ENCODE measurements at places on chromosomes 12 and 14.

GRCh38 chr12:98439471-98439951, 75.9 kb upstream of the TMPO start:
- no peak for DNase-seq

GRCh38 chr14:75752086-75752485, 91.0 kb downstream of the TTLL5 start:
- no peak for DNase-seq

DNA sequence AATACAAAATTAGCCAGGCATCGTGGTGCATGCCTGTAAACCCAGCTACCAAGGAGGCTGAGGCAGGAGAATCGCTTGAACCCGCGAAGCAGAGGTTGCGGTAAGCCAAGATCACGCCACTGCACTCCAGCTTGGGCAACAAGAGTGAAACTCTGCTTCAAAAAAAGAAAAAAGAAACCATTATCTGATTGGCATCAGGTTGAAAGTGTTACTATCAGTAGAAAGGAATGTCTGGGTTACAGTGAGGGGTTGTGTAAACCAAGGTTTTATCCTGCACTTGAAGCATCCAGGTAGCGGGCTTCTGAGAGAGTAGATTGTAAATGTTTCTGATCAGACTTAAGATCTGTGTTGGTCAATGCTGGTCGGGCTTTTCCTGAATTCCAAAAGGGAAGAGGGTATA, 14.1 kb upstream of the OXA1L start:
- DNase-seq = no peak

DNA sequence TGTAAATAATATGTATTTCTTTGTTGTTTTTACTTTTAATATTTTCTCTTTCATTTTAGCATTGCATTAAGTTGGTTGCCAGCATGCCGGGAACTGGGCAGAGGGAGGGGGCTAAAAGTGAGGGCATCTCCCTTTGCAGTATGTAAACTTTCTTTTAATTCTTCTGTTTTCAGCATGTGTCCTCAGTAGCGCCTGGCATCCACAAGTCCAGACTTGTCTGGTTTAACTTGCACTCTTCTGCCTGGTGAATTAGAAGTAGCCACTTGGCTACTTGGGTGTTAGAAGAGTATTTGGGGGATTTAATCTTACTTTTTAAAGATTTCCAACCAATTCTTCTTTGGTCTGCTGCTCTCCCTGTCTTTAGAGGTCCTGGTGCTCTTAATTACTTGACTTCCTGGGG, 117.2 kb upstream of the SCAF11 start:
- no peak for DNase-seq

DNA sequence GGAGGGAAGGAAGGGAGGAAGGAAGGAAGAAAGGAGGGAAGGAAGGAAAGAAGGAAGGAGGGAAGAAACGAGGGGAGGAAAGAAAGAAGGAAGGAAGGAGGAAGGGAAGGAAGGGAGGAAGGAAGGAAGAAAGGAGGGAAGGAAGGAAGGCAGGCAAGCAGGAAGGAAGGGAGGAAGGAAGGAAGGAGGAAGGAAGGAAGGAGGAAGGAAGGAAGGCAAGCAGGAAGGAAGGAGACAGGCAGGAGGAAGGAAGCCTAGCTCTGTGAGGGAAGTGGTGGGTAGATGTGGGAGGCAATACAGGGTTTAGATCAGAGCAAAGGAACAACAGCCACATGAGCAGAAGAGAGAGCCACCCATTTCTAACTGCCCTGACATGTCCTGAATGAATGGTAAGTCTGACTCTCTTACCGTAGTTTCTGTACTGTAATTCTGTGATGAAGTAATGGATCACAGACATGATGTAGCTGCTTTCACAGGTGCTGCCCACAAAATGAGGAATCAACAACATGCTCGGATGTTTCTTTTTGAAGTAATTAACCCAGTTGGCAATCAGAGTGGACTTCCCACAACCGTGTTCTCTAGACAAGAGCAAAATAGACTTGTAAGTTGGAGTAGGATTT, 24.4 kb upstream of the HSP90B1 start:
- no peak for DNase-seq

GRCh38 chr14:21016413-21017190, 8.3 kb downstream of the NDRG2 start:
- no peak for DNase-seq

DNA sequence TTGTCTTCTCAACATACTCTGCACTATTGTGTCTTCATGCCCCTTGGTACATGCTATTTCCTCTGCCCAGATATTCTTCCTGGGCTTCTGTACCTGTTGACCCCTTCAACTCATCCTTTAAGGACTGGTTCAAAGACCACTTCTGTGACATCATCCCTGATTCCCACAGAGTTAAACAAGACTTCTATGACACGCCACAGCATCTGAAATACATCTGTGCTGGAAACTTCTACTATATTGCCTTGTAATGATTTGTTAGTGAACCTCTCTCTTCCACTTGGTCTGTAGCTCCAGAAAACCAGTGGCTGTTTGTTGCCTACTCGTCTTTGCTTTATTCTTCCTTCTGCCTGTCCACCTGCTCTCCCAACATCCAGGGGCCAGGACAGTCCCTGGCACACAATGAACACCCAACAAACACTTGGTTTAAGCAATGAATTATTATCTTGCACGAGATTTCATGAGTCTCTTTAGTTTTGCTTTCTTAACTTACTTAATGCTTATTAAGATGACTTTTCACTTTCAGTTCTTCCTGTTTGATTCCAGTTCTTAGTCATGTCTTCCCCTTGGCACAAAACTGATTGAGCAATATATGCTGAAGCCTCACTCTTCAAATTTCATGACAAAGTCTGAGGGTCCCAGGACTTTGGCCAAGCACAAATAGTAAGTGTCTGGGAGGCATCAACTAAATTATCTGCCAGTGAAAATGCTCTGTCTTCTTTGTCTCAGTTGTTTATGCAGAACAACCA, 485.9 kb downstream of the APAF1 start:
- DNase-seq = no peak

DNA sequence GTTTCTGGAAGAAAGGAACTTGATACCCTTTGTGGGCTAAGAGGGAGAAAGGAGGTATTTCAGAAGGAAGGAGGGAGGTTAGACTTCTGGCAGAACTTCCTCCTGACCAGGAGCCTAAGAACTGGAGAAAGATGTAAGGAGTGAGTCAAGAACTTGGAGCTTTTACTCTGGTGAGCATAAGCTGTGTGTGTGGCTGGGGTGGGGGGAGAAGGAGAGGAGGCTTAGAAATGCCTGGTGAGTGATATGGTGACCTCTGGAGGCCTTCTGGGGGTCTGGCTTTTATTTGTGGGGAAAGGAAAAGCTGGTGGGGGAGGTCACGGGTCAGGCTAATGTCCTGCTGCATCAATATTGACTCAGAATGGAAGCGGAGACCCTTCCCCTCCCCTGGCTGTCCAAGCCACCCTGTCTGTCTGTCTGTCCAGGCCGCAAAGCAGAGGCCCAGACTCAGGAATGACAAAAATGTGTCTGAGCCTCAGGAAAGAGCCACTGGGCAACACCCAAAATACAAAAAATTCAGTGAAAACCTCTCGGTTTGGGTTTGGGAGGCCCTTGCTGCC, 4.8 kb downstream of the LRP1 start:
- no peak for DNase-seq

GRCh38 chr14:54424479-54424901, 16.7 kb downstream of the CNIH1 start:
- no peak for DNase-seq

GRCh38 chr12:65196762-65197567, 27.6 kb downstream of the LEMD3 start:
- no peak for DNase-seq

DNA sequence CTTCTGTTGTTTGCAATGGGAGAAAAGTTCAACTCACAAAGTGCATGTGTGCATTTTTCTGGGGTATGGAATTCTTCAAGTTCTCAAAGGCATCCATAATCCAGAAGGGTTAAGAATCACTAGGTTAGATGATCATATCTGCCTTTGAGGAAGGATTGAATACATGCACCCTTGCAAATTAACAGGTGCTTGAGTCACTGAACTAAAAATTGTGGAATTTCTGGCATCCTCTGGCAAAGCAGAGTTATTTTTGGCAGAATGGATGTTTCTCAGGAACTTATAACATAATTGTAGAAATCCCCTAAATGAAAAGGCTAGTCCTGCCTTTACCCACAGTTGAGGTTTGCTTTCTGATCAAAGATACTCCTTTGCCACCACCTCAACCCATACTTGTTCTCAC, 136.5 kb upstream of the DYRK2 start:
- DNase-seq = no peak

DNA sequence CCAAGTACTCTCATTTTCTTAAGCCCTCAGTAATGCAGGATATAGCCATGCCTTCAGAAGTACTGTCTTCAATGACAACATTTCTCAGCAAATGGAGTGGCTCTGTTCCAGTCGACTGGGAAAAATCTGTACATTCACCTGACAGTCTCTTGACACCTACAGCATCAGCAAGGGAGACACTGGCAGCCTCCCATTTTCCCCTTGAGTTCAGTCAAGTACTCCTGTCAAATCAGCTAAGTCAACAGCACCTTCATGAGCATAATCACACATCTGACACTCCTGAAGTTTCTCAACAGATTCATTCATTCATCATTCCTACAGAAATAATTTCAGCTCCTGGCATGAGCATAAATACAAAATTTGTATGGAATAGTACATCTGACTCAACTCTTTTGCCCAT, 46.1 kb downstream of the INTS13 start:
- no peak for DNase-seq

DNA sequence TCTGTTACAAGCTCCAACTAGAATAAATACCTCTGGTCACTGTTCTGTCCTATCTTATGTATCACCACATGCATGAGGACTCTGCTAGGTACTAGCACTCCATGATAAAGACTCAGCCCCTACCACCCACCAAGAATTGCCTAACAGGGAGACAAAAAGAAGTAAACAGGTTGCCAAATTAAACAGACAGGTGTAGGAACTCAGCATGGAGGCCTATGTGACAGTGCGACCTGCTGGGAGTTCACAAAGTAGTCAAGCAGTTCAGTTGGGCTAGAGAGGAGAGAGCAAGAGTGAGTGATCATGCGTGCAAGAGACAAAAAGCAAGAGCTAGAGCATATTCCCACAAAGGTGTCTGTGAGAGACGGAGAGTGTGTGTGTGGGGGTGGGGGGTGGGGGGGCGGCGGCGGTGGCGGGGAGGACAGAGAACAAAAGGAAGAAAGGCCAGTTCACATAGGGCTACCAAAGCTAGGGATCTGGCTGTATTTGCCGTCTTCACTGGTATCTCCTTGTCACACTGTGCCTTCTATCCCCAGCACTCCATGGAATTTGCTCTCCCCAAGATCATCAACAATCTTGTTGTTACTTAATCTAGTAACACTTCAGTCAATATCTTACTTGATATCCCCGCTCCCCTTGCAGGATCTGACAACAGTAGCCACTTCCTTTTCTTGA, 81.2 kb downstream of the SPPL3 start:
- no peak for DNase-seq

DNA sequence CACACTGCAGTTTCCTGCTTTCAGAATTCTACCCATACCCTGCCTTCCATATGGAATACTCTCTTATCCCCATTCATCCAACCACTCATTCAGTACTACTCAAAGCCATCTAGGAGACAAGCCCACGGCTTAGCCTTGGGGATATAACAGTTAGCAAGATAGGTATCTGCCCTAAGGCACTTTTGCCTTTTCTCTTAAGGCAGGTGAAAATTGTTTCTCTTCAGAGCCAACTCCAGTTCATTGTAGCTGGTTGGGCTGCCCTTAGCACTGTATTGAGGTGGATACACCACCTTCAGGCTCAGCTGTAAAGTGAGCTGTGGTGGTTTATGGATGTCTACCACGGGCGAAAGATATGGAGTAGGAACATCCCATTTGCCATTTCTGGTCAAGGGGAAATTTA, 729.7 kb upstream of the TBX3 start:
- no peak for DNase-seq

DNA sequence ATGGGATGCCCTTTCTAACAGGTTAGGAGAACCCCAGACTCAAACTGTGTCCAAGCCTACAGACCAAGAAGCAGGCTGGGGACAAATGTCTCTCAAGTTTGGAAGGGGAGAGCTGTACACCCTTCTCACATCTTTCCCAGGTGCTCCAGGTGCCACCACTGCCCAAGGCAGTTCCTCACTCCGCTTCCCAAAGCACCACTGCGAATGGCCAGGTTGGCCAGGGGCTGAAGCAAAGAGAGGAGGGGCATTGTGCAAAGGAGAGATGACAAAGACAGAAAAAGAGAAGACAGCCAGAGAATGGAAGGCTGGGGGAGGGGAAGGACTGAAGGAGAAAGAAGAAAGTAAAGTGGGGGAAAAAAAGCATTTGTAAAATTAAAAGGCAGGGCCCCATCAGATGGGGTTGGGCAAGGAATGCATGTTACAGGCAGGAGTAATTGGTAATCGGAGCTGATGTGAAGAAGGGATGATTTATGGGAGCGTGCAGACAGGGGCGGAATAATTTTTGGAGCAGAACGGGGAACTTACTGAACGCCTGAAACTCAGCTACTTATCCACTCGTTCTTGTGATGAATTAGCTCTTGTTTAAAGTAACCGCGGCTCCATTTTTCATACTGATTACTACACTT, 165.8 kb downstream of the ESRRB start:
- DNase-seq = no peak
